ENCODE measurements at places on chromosomes 2 and 18. TPM values are rescaled to one million over a fixed set of nuclear protein-coding genes. Genes with fewer than 3 reads are reported as not detected.

The ST6GAL2 gene
- not detected for total RNA-seq

The MZT2A gene
- 71.0 TPM for total RNA-seq

The SULT1C3 gene
- not detected for total RNA-seq

The POTEJ gene
- total RNA-seq = not detected

The MROH2A gene
- total RNA-seq = not detected

The POTEE gene
- total RNA-seq = 0.45 TPM

The SOWAHC gene
- total RNA-seq = 30.9 TPM

The OXER1 gene
- total RNA-seq = 2.8 TPM

The APCDD1 gene
- total RNA-seq = 43.1 TPM

The CSRNP3 gene
- 8.3 TPM for total RNA-seq

The SERPINB4 gene
- not detected for total RNA-seq

The ABCB11 gene
- 1.5 TPM for total RNA-seq

The BAZ2B gene
- total RNA-seq = 139 TPM

The G6PC2 gene
- total RNA-seq = not detected

DNA sequence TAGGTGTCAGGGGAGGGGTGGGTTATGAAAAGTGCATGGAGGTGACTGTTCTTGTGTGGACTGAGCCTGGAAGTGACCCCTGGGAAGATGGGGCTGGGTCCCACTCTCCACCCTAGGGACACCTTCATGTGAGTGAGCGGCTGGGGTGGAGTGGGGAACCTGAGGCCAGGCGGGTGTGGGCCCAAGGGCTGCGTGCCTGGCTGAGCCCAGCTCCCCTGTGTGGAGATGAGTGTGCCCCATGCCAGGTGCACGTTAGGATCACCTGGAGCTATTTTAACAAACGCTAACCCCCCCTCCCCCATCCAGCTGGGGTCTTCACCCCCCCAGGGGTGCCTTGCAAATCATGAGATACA lies 26.5 kb downstream of the ZAP70 start:
- DNase-seq = no peak

GRCh38 chr2:32064021-32064601 lies 755 bp downstream of the SPAST start:
- DNase-seq = peak; percentile 66

GRCh38 chr2:209147981-209148380 lies 275.9 kb upstream of the MAP2 start:
- no peak for DNase-seq

GRCh38 chr2:37674946-37675345 lies 3.5 kb upstream of the CDC42EP3 start:
- no peak for DNase-seq

GRCh38 chr2:3611589-3611988 lies 16.7 kb downstream of the COLEC11 start:
- no peak for DNase-seq

DNA sequence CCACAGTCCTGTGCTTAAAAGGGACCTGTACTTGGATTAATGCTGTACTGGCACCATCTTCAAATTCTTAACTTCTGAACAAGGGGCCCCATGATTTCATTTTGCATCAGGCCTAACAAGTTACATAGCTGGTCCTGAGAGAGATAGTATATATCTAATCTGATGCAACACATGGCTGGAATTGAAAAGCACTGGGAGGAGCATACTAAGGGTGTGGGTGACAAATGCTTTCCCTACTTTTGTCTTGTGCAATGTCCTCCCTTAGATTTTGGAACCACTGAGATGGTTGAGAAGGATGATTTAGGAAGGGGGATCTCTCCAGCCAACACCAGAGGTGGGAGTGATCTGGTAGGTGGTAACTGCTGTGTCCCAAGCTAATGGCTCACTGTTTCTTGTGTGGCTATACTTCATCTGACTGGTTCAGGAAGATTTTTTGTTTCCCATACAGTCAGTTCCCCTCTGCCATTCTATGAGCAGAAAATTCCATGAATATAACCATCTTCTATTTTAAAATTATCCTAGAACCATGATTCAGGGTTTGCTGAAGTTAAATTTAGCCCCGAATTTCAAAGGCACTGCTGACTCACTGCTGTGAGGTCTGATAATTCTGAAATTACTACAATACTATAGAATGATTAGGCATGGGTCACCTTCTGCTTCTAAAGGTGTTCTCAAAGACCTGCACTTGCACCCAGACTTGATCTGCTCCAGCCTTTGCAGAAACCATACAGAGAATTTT lies 108.3 kb upstream of the NCKAP5 start:
- DNase-seq = no peak

DNA sequence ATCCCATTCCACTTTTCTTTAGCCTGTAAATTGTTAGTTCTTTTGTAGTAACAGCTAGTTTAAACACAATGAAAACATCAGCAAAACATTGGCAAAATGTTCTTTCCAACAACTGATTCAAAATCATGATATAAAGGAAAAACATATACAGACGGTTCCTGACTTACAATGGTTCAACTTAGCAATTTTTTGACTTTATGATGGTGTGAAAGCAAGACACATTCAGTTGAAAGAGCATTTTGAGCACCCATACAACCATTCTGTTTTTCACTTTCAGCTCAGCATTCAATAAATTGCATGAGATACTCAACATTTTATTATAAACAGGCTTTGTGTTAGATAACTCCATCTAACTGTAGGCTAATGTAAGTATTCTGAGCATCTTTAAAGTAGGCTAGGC lies 185.1 kb downstream of the NOL4 start:
- no peak for DNase-seq

DNA sequence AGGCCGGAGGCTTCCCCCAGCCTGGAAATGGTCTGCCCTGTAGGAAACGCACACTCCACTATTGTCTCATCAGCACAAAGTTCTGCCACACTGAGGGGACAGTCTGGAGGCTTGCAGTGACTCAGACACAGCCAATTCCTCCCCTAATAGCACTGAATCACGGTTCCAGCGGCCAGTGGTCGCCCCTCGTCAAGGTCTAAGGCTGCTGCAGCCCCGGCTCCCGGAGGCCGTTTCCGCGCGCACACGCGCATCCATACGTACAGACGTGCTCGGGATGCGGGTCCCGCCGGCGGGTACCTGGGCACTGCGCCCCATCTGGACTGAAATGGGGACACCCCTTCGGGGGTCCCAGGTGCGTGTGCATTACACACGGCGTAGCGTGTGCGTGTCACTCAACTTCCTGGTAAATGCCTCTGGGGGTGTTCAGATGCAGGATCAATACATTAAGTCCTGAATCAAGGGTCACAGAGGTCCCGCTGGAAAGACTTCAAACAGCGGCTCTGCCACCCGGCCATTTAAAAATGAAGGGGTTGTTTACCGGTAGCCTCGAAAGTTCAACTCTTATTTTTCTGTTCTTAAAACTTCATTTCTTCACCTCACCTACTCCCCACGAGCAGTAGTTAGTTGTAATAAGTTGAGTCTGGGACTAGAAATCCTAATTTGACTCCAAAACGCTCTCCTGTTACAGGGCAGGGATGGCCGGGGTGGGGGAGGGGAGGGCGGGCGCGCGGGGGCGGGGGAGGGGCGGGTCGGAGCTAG lies 572 bp upstream of the ZNF516 start:
- peak; percentile 77 for DNase-seq

GRCh38 chr18:54743605-54743995 lies 84.7 kb upstream of the RAB27B start:
- DNase-seq = no peak

- no peak for DNase-seq
Observed at GRCh38 chr2:174971868-174972781, 33.1 kb downstream of the CHN1 start.

- no peak for DNase-seq
Observed at GRCh38 chr2:52775674-52776073, 991.9 kb upstream of the CHAC2 start.

GRCh38 chr2:74525717-74526648 lies at the start of gene DQX1:
Gene DQX1, minus strand, starts transcription at chr2:74526231. Its CDS starts 502 bp downstream, at chr2:74525729.
- DNase-seq = no peak

GRCh38 chr18:57705011-57705410 lies 83.4 kb upstream of the NARS1 start:
- DNase-seq = no peak

GRCh38 chr18:74625157-74625556 lies 27.5 kb downstream of the ZNF407 start:
- no peak for DNase-seq

GRCh38 chr2:17813742-17814473 lies 2.4 kb upstream of the MSGN1 start:
- DNase-seq = no peak

- no peak for DNase-seq
Observed at GRCh38 chr2:118202707-118203303, 114.5 kb downstream of the INSIG2 start.

GRCh38 chr2:222609381-222609780 lies 46.5 kb downstream of the FARSB start:
- DNase-seq = no peak

Measured in sciatic nerve (tissue), 2 donors.